ENCODE measurements at places on chromosomes 5 and 9. TPM values are rescaled to one million over a fixed set of nuclear protein-coding genes. Genes with fewer than 3 reads are reported as not detected.

Gene OTP
- not detected for polyA plus RNA-seq

Gene GHR
- 3.0 TPM for polyA plus RNA-seq

Gene ECPAS
- 24.3 TPM for polyA plus RNA-seq

Gene LCP2
- 22.3 TPM for polyA plus RNA-seq

Gene F2RL2
- not detected for polyA plus RNA-seq

- peak overlapping the region; percentile 95 for H3K4me3 ChIP-seq
- DNase-seq: no peak
- H3K36me3 ChIP-seq: peaks cover 21% of the 10 kb centered on the region
- H3K27ac ChIP-seq: peak overlapping the region; percentile 99
- H3K4me1 ChIP-seq: no peaks in the 10 kb centered on the region
Measured at GRCh38 chr5:178624631-178625546, 2.0 kb downstream of the CLK4 start.

DNA sequence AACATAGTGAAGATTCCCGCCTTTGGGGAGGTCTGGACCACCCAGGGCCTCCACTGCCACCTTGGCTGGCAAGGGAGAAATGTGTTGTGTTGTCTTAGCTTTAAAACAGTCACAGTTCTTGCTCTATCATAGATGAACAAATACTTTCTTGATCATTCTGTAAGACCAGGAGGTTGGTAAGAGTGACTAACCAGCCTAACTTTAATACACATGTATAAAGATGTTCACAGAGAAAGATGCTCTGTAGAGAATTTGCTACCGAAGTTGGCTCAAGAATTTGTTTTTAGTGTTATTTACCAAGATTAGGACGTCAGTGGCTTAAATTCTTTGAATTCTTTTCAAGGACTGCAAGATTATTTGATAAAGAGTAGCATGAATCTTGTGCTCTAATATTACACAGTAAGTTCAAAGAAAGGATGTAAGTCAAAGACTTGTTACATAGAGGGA is 28.4 kb downstream of the GLRX start:
- H3K4me3 ChIP-seq: no peak overlapping the region
- H3K27me3 ChIP-seq: no peaks in the 10 kb centered on the region
- no peaks in the 10 kb centered on the region for H3K4me1 ChIP-seq
- no peak for DNase-seq
- H3K36me3 ChIP-seq: peaks cover 5% of the 10 kb centered on the region

DNA sequence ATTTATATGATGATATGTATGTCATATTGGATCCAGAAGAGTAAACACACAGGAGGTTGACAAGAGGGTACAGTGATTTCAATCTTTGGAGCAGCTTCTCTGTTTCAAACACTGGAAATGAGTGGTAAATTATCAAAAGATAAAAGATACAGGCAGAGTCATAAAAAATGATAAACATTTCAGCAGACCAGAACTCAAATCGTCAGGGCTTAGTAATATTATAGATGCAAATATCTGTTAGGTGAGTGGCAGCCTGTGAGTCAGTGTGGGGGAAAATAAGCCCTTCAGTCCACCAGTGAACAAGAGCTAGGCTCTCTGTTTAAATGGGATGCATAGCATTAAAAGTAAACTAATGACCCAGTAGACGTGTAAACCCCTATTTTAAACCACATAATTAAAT is 1378.1 kb downstream of the EFNA5 start:
- H3K4me3 ChIP-seq: no peak overlapping the region
- no peak for DNase-seq
- no peak overlapping the region for H3K27ac ChIP-seq
- H3K4me1 ChIP-seq: no peaks in the 10 kb centered on the region
- H3K27me3 ChIP-seq: no peaks in the 10 kb centered on the region

DNA sequence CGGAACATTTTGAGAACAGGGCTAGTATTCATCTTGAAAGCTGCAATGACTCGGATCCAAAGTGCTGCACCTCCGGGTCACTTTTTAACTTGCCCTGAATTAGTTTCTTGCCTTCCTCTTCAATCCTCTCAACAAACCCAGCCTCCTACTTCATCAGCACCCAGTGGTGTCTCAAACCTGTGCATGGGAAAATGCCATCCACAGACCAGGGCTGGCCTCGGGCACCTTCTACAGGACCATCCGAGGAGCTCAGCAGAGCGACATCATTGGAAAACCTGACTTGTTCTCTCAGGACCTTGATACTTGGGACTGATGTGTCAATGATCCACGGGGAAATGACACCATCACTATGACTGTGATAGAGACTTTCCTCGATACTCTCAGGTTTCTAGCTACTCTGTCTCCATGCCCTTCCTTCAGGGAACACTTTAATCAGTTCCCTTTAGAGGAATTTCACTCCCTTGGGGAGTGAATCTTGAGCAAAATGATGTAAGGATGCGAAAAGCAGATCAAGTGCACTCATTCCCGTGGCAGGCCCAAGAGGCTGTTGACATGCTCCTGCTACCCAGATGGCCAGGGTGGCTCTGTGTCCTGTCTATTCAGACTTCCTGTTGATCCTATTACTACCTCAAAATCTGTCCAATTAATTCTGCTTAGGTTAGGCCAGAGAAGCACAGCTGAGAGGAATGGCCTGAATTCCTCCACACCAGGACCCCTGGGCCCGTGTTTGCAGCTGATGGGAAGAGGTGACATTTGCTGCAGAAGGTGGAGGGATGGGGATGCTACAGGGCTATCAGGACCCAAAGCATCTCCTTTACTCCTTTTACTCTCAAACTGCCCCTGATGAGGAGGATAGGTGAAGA is 96.5 kb upstream of the SLC25A48 start:
- no peak for DNase-seq
- no peak overlapping the region for H3K27ac ChIP-seq
- H3K4me3 ChIP-seq: no peak overlapping the region
- peaks cover 14% of the 10 kb centered on the region for H3K4me1 ChIP-seq
- no peaks in the 10 kb centered on the region for H3K36me3 ChIP-seq
